ENCODE measurements at places on chromosomes 11 and 22.

GRCh38 chr11:75743711-75744563, 24.6 kb upstream of the DGAT2 start:
- no peak for DNase-seq

DNA sequence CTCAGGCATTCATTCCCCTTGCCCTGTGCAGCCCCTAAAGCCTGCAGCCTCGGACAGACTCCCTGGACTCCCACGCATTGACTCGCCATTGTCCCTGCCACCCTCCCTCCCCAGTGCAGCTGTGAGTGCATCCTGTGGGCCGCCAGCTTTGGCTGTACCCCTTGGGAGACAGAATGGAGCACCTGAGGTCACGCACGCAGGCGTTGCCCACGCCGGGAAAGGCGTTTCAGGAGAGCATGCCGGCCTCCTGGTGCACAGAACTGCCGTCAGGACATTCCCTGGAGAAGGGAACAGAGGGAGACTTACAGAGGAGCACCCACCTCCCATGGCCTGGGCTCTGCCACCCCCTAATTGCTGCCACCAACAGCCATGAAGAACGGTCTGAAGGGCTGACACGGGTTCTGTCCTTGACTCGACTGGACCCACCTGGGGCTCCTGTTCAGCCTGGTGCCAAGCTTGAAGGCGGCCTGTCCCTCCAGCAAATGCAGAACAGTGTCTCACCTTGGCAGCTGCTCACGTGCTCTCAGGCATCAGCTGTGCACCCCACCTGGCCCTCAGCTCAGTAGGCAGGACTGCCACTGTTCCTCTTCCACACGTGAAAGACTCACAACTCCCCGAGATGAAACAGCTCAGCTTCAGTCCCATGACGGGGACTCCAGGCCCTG, 503.8 kb downstream of the BRD1 start:
- DNase-seq: no peak

- DNase-seq: no peak
Measured at GRCh38 chr11:119415517-119415916, 7.5 kb downstream of the THY1 start.

DNA sequence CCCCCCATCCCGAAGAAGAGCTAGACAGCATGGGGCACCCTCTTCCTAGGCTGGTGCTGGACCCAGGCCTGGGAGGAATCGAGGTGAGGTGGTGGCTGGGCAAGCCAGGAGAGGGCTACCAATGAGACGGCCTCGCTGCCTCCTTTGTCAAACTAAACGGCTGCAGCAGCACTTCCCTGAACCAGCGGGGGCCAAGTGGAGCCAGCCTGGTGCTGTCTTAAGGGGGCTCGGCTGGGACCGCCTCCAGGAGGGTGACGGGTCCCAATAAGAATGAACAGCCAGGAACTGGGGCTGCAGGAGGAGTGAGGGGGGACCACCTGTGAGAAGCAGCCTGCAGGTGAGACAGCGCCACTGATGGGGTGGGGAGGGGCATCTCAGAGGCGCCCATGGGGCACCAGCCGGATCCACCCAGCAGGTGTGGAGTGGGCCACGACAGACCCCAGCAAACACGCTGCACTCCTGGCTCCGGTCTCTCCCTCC, 17.1 kb downstream of the IFT27 start:
- no peak for DNase-seq

GRCh38 chr11:113091481-113091780, 130.2 kb downstream of the NCAM1 start:
- DNase-seq: no peak

- no peak for DNase-seq
Measured at GRCh38 chr11:134001088-134001487, 44.3 kb upstream of the IGSF9B start.

DNA sequence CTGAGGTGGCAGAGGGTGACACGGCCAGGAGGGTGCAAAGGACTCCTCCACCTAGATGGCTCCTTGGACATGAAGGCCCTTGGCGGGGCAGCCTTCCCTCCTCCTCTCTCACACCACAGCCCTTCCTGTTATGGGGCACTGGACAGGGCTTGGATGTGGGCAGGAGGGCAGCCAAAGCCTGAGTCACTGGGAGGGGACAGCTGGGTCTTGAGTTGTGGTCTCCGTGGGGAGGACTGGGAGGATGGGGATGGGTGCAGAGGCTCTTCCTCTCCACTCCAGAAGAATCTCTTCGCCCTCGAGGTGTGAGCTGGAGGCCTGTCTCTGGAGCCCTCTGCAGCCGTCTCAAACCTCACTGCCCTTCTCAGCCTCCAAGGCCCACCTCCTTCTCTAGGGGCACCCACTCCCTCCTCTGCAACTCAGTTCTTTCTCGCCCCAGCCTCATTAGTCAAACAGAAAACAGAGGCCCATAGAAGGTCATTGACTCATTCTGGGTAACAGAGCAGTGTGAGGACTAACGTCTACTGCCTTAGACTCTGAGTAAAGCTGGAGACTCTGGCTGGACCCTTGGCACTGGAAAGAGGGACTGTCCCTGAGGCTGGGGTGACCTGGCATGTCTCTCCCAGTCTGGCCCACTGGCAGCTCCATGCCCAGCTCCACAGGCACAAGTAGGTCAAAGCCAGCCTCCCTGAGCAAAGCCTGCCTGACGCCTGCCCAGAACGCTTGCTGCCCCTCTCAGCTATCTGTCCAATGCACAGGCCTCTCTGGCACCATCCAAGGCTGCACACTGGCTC, 47.5 kb upstream of the CDON start:
- DNase-seq: no peak

DNA sequence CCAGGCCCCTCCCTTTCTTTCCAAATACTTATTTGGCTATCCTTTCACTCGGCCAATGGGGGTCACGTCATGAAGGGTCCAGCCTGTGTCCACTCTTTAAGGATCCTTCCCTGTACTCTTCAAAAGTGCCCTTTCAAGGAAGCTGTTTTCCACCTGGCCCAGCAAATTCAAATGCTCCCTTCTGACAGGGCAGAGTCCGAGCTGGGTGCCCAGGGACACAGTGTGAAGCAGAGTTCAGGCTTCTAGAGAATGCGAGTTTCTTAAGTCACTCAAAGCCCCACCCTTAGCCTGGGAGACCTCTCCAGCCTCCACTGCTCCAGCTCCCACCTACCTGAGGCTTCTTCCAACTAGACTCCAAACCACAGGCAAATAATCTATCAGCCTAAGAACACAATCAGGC, 5.5 kb upstream of the APOA1 start:
- DNase-seq: no peak

DNA sequence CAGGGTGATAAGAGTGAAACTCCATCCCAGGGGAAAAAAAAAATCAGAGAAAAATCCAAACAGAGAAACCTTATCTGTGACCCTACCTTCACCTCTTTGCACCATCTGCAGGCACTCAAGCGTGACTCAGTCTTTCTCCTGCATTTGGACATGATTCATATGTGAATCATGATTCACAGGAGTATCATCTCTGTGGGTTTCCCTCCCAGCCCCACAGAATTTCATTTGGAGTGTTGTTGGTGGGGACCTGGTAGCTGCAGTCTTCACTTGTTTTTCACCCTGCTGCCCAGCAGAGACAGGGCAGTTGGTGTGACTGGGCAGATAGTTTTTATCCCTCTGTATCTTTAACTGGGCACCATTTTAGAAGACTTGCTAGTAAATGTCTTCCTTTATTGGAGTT, 75.7 kb downstream of the DEPDC5 start:
- peak; percentile 82 for DNase-seq

DNA sequence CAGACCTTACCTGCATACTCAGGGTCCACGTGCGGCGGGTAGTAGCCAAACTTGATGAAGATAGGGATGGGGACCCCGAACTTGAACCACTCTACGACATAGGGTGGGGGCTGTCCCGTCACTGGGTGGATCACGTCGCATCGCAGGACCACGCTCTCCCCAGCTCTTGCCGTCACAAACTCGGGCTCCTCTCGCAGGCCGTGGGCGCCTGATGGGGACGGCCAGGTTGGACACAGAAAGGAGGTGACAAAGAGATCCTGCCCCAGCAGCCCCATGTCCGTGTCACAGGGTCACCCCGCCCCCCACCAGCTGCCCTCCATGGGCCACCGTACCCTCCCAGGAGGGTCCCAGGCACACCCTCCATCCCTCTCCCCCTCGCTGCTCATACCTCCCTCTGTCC, 10.7 kb downstream of the IGSF9B start:
- DNase-seq: no peak

- DNase-seq: peak; percentile 72
Measured at GRCh38 chr11:2927851-2928604, 1.2 kb downstream of the PHLDA2 start.

DNA sequence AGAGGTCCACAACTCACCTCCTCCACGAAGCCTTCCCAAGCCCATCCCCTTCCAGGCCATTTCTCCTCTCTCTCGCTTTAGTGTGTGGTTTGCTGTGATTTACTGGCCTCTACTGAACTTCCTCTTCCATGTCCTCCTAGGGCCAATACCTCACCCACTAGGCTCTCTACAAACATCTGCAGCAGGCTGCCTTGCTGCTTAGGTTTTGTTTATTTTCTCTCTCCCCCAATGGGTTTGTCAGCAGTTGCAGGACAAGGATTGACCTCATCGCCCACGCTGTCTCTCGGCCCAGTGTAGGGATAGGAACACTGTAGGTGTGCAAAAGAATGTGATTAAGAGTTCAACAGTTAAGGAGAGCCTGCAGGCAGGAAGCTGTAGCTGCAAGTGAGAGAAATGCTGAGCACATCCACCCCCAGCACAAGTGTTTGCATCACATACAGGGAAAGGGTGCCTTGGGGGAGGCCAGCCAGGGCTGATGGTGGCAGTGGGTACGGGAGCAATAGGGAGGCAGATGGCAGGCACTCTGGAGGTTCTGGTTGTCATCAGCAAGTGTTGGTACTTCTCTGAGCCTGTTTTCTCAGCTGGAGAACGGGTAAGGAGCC, 1.4 kb downstream of the PC start:
- DNase-seq: peak; percentile 54

- no peak for DNase-seq
Measured at GRCh38 chr11:116501728-116502127, 271.1 kb downstream of the BUD13 start.

GRCh38 chr11:2095198-2095520, 44.0 kb downstream of the IGF2 start:
- no peak for DNase-seq

GRCh38 chr22:36911887-36912661, 1.4 kb upstream of the CSF2RB start:
- no peak for DNase-seq

- no peak for DNase-seq
Measured at GRCh38 chr11:1372660-1373059, 17.1 kb upstream of the BRSK2 start.

DNA sequence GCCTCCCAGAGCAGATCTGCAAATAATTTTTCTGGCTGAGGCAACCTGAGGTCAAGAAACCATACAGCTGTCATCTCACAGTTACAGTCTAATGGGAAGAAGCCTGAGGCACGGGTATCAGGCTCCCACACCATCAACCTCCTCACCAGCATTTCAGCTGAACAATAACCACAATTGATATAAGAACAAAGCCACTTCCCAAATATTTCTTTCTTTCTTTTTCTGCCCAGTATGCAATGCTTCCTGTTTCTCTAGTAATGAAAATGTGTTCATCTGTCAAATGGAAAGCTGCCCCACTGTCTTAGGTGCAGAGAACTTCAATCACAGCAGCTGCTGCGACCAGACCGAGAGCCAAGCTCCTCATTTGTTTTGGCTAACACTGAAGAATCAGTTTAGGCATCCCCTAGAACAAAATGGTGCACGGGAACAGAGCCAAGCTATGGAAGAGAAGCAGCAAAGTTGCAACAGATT, 108.4 kb downstream of the BLID start:
- no peak for DNase-seq

- DNase-seq: no peak
Measured at GRCh38 chr22:40258017-40258416, 80.3 kb downstream of the TNRC6B start.

DNA sequence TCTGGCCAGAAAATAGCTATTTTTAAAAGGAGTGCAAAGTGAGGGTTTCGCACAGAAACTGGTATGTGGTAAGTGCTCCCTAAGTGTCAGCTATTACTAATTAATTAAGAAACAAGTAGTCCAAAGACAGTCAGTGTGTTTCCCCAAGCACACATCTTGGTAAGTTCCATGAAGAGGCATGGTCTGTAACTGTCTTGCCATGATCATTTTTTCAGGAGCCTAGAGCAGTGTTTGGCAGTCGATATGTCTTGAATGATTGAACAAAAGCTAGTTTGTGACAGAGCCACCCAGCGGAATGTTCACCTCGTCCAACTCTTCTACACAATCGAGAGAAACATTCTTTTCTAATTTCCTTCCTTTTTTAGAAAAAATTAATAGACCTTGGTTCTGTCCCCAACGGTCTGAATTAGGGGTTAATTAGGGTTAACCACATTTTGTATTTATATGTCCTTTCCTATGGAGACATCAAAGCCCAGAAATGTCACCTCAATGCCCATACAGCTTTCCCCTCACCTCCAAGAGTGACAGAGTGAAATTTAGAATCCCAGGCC, 57.6 kb upstream of the FTH1 start:
- no peak for DNase-seq

DNA sequence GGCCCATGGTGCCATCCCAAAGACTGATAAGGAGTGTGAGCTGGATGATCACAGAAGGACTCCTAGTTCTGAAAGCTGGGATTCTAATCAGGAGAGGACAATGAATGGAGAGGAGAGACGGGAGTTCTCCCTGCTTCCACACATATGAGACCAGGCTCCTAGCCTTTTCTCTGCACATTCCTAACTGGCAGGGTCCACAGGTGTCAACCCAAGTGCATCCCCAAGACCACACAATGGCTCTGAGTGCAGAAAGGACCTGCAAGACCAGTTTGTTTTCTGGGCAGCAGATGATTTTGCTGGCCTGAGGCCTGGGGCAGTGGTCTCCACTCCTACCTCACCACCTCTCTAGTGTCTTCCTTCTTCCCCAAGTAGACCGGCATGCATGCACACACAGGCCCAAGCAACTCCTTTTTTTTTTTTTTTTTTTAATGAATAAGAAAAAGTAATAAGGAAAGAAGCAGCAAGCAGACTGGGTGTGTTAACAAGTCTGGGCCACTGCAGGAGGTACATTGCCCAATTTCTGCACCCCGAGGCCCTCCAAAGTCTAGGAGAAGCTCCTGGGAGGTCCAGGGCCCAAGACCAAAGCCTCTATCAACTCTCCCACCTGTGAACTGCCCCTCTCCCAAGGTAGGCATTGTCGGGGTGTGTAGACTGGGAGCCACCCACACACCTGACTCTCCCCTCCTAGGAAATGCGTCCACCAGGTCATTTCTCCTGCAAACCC, 1.2 kb upstream of the TSKU start:
- no peak for DNase-seq
